ENCODE measurements at places on chromosomes 16 and 17.

- H3K27ac ChIP-seq: no peak overlapping the region
- H3K36me3 ChIP-seq: no peaks in the 10 kb centered on the region
- H3K27me3 ChIP-seq: no peaks in the 10 kb centered on the region
Measured at GRCh38 chr16:78892951-78893733, 707.4 kb downstream of the MAF start.

- no peaks in the 10 kb centered on the region for H3K27me3 ChIP-seq
- H3K4me3 ChIP-seq: no peak overlapping the region
- no peaks in the 10 kb centered on the region for H3K4me1 ChIP-seq
- H3K27ac ChIP-seq: no peak overlapping the region
Measured at GRCh38 chr16:14337303-14338191, 266.4 kb downstream of the MRTFB start.

- peak; percentile 100 for DNase-seq
- peak overlapping the region; percentile 99 for H3K4me3 ChIP-seq
- H3K27me3 ChIP-seq: no peaks in the 10 kb centered on the region
- peaks cover 4% of the 10 kb centered on the region for H3K4me1 ChIP-seq
Measured at GRCh38 chr17:7572588-7573323, 6.7 kb upstream of the CD68 start.

DNA sequence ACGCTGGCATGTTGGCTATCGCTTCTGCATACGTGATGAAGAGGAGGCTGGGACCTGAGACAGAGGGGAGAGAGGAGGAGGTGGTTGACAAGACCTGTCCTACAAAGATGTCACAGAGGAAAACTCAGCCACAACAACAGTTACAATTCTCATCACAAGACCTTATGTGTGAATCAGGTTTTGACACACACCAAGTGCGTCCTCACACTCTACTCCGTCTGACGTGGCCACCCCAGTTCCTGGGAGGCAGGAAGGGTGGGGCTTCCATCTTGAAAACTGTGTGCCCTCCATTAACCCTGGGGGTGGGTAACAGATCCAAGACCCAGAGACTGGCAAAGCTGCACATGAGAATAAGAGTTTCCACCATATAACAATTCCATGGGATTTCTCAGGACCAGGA lies 24.1 kb downstream of the SLC6A4 start:
- no peaks in the 10 kb centered on the region for H3K27me3 ChIP-seq
- H3K27ac ChIP-seq: no peak overlapping the region
- no peaks in the 10 kb centered on the region for H3K4me1 ChIP-seq
- DNase-seq: no peak
- H3K36me3 ChIP-seq: no peaks in the 10 kb centered on the region
- H3K4me3 ChIP-seq: no peak overlapping the region

DNA sequence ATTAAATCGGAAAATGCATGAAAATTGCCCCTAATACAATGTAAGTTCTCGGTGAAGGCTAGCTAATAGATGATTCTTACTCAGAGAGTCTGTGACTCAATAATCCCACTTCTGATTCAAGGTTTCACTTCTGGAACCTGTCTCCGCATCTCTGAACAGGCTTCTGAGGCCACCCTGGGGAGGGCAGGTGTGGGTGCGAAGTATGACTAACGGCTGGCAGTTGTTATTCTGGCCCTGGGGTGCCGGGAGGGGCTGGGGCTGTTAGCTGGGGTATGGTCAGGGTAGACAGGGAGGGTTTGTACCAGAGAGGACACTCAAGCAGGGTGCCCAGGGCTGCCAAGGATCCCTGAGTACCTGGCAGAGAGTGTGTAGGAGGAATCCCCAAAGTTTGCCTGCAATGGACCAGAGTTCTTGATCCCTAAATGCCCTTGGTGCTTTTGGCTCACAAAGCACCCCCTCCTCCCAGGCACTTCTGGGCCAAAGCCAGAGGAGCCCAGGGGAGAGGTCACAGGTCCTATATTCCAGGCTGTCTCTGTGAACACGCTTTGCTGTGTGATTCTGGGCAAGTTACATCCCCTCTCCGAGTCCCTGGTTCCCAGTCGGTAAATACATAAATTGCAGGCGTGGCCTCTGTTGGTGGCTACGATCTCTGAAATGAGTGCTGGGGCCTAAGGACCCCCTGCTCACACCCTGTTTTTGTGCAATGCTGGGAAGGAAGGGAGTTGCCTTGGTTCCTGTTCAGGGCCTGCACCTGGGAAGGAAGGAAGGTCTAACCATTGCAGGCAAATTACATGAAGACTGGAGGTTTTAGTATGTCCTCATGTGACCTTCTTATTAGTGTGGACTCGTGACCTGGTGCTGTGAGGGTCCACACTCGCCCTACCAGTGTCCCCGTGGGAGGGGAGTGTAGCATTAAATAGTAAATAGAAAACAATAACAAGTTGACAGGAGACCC lies 49.9 kb upstream of the CPNE2 start:
- H3K4me1 ChIP-seq: no peaks in the 10 kb centered on the region
- H3K27ac ChIP-seq: no peak overlapping the region
- no peaks in the 10 kb centered on the region for H3K36me3 ChIP-seq
- H3K4me3 ChIP-seq: no peak overlapping the region
- no peak for DNase-seq

DNA sequence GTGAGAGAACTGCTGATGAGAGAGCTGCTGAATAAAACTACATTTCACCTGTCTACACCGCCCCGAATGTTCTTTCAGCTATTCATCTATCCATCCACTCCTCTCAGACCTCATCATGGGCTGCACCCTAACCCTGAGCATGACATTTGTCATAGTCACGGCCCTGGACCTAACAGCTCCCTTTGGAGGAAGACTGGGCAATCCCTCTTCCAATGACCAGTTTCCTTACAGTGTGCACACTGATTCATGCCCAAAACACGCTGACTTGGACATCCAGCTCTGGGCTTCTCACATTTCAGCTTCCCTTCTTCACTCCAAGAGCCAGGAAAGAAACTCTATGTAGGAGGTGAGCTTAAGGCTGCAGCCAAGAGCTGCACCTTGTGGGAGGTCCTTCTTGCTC lies 41.8 kb upstream of the ARL4D start:
- no peak for DNase-seq
- H3K27me3 ChIP-seq: no peaks in the 10 kb centered on the region
- H3K4me3 ChIP-seq: no peak overlapping the region
- peaks cover 6% of the 10 kb centered on the region for H3K4me1 ChIP-seq

- H3K4me1 ChIP-seq: no peaks in the 10 kb centered on the region
- no peaks in the 10 kb centered on the region for H3K27me3 ChIP-seq
- peak overlapping the region; percentile 97 for H3K27ac ChIP-seq
- no peak for DNase-seq
Measured at GRCh38 chr17:50892101-50892776, 26.1 kb upstream of the TOB1 start.
